ENCODE measurements at places on chromosomes 4 and X.
A peak's percentile ranks its signal among the peaks of the same experiment; 100 is the strongest.

DNA sequence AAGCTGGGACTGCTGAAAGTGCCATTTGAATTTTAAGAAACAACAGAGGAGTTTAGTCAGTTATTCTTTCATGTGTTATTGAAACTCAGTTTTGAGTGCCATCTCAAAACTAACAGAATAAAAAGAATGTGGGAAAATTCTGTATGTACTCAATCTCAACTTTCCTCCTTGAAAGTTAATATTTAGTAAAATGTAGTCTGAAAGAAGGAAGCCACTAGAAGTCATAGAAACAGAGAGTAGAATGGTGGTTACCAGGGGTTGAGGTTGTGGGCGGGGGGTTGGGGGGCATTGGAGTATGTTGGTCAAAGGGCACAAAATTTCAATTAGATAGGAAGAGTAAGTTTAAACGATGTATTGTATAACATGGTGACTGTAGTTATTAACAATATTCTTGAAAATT lies 628.3 kb upstream of the MAGEB2 start:
- DNase-seq: no peak

- no peak for DNase-seq
These were observed 719.5 kb upstream of the SLIT2 start for GRCh38 chr4:19531906-19532848.

GRCh38 chr4:127698789-127699200 lies 31.4 kb upstream of the SLC25A31 start:
- DNase-seq: peak; percentile 59

GRCh38 chr4:11130195-11130970 lies 298.3 kb downstream of the HS3ST1 start:
- DNase-seq: no peak

DNA sequence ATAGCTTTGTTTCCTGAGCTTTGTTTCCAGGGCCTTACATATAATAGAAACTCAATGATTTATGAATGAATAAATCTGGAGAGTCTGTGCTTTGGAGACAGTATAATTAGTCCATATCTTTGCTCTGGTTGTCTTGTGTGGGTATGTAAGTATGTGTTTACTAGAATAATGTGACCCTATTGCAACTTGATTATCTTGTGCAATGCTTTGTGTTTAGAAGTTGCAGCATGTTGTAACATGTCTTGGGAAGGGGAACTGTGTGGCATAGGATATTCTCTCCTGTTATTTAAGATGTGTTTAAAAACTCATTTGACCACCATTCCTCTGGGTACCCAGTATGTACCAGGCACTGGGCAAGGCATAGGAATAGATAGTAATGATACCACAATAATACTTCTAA lies 6.1 kb downstream of the SPATA18 start:
- no peak for DNase-seq

DNA sequence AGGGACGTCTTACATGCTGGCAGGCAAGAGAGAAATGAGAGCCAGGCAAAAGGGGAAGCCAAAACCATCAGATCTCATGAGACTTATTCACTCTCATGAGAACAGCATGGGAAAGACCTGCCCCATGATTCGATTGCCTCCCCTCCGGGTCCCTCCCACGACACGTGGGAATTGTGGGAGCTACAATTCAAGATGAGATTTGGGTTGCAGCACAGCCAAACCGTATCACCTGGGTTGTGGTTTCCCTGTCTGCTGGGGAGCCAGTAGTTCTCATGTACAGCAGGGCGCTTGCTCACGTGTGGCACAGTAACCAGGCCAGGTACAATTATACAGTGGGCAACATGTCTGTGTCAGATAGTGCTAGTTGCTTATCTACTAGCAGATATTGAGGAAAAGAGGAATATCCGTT lies 11.1 kb upstream of the RS1 start:
- no peak for DNase-seq

- no peak for DNase-seq
These were observed 42.5 kb downstream of the LANCL3 start for GRCh38 chrX:37613933-37614332.

DNA sequence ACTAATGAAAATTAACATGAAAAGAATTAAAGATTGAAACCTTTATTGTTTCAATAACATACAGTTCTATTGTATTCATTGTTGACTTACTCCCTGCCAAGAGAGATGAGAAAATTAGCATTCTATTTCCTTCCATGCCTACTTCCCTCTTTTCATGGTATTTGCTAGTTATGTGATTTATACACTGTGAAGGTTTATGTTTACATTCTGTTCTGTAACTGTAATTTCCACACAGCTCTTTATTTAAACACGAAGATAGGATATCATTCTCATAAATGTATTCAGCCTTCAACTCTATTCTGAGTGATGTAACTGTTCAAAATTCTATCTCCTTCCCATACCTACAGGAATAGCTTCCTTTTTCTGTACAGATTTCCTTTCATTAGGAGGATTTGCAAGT lies 6.6 kb downstream of the CCDC110 start:
- no peak for DNase-seq

DNA sequence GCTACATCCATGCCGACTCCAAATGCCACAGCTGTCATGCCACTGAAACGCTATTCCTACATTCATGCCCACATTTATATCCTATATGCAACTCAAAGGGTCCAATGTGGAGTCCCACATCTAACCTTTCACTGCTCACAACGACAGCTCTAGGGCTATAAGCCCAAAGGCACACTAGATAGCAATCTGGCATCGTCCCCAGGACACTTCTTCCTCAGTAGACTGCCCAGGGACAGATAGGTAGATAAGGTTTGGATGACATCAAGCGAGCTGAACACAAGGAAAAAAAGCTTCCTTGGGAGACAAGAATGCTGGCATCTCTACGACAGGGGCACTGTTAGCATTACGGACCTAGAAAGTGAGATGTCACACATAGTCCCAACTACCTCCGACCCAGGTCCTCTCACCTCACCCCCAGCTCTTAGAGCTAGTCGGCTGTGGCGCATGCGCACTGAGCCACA lies 685 bp downstream of the RAB9B start:
- no peak for DNase-seq

- no peak for DNase-seq
These were observed 142.7 kb downstream of the AMMECR1 start for GRCh38 chrX:110175146-110175545.

- DNase-seq: no peak
These were observed 498 bp downstream of the RBMX start for GRCh38 chrX:136880003-136880451.

DNA sequence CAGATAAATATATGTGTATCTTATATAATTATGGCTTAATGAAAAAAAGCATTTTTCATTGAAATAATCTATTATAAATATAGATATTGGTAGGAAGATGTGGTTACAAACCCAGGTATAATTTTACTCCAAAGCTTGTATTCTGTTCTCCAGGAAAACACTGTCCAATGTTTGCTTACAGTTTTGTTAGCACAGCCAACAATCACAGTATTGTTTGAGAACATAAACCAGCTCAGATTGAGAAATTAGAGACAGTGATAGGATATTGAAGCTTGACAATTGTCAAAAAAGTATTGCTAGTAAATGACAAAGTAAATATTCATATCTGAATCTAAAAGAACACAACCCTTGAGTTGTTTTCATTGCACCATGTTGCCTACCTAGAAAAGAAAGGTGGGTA lies 228.8 kb downstream of the ADGRL3 start:
- DNase-seq: no peak

DNA sequence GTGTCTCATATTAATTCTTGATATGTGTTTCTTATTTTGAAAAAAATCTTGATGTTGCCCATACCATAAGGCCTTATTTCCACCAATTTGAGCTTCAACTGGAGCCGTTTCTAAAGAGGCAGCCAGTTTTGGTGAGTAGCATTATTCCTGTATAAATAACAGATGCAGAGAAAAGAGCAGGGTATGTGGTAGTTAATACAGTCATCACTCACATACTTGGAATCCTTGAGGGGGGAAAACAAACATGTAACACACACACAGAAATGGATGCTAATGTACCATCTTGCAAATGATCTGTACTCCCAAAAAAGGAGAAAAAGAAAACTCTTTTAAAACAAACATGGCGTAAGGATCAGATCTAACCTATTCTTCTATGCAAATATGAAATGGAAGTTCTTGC lies 389.7 kb downstream of the GPM6A start:
- DNase-seq: no peak

DNA sequence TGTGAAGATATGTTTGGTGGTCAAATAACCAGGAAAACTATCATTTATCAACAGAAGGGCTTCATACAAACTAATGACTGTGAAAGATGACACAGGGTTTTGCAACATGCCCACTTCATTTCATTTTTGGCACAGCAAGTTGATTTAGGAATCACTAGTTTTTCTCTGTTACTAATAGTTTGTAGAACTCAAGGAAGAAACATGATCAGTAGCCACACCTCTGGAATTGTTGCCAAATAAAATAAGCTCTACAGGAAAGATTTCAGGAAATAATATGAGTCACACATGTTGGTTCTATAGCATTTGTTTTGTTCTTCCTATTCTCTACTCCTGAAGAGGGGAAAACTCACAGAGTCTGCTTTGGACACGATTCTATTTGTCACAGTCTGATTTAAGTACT lies 255.4 kb downstream of the TLL1 start:
- no peak for DNase-seq

GRCh38 chr4:148563684-148564083 lies 121.5 kb upstream of the NR3C2 start:
- no peak for DNase-seq

DNA sequence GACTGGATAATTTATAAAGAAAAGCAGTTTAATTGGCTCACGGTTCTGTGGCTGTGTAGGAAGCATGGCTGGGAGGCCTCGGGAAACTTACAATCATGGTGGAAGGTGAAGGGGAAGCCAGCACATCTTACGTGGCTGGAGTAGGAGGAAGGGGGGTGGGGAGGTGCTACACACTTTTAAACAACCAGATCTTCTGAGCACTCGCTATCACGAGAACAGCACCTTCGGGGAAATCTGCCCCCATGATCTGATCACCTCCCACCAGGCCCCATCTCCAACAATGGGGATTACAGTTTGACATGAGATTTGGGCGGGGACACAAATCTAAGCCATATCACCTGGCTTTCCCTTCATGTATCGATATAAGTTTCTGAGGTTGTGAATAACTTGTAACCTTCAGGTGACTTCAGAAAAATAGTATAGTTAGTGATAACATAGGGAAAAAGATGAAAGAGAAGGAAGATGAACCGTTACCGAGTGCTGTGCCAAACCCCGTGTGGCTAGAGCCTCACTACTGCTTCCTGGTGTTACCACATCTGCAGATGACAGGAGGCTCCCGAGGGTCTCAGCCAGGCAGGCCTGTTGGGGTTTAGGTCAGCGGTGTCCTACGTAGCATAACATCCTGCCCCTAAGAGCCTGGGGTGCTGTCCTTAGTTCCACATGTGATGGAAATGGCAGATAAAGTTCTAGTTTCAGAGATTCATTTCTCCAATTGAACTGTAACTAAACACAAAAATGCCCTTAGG lies 103.5 kb downstream of the TNIP2 start:
- DNase-seq: no peak

- DNase-seq: no peak
These were observed 2.5 kb downstream of the FGFR3 start for GRCh38 chr4:1795299-1796195.

DNA sequence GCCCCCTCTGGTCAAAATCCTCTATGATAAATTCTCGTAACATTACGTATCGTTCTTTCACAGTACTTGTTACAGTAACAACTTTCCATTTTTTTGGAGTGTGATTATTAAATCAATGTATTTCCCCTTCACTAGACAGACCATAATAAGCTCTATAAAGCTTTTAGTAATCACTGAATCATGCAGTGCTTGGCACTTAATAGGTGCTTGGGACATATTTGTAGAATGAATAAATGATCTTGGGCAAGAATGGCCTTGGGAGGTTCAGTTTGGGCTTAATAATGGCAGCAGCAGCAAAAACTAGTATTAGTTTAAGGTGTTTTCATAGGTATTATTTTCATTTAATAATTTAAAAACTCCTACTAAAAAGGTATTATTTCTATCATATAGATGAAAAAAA lies 33.4 kb upstream of the SFRP2 start:
- no peak for DNase-seq

DNA sequence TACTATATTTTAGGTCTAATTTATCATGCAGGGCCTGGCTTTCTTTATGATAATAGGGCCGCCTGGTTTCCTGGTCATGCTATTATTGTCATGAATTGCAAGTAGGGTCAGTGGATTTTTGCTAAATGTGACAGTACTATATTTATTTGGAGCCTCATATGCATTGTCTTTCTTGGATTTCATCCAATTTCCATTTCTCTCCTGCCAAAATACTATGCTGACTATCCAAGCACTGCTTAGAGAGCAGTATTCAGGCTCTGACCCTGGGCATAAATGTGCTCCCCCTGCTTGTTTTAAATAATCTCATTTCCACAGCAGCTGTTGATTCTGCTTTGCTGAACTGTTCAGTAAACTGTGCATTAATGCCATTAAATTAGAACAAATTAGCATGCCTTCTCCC lies 269.3 kb downstream of the GPM6A start:
- no peak for DNase-seq

GRCh38 chr4:108058685-108059440 lies 69.2 kb downstream of the HADH start:
- DNase-seq: no peak

DNA sequence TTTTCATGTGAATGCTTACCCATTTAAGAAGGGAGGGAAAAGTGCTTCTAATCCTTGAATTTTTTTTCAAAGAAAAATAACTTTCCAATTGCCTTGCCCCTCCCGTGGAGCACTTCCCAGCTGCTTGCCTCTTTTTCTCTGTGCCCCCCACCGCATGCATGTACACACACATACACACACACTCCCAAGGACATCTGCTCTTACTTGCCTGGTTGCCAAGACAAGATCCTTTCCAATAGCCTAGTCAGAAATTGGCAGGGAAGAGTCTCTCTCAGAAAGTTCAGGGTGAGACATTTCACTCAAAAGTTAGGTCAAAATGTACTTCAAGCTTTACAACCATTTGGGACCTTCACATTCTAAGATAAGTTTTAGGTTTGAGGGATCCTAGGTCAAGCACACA lies 10.9 kb downstream of the HHIP start:
- DNase-seq: no peak

DNA sequence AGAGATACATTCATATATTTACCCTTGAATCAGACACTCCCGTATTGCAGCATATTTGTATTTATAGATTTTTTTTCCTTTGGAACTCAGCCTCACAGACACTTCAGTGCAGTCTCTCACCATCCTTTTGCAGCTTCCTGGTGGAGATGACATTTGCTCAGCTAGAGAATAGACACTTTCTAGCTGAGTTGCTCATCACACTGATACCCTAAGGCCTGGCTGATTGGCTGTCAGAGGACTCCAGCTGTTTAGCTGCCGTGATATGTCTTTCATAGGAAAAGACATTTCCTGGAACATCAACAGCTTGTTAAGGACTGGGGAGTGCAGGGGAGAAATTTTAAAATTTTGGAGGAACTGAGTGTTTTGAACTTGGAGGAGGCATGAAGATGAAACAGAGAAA lies 429.6 kb downstream of the SMARCA1 start:
- no peak for DNase-seq

GRCh38 chrX:147217334-147217733 lies 402.8 kb upstream of the CXorf51A start:
- no peak for DNase-seq

GRCh38 chr4:161815841-161816240 lies 348.0 kb downstream of the FSTL5 start:
- no peak for DNase-seq

GRCh38 chr4:77921701-77922100 lies 59.1 kb downstream of the MRPL1 start:
- DNase-seq: no peak

Data from GM13977 (cell line).